ENCODE measurements at places on chromosomes 11 and 22.

DNA sequence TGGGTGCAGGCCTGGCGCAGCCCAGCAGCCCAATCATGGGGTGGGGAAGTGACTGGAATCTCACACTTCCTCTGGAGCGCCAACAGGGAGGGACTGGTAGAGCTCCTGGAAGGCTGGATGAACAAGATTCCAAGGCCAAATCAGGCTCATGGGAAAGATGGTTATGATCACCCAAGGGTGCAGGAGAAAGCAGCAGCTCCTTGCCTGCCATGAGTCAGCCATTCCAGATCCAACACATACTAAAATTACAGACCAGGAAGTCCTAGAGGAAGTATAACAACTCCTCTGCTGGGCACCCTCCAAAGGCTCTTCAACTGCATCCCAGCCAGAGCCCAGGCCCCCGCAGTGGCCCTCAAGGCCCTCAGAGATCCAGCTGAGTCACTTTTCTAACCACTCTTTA lies 427.3 kb downstream of the TENM4 start:
- DNase-seq, result no peak

- no peak for DNase-seq
Measured at GRCh38 chr11:10181811-10182210, 112.2 kb downstream of the SBF2 start.

DNA sequence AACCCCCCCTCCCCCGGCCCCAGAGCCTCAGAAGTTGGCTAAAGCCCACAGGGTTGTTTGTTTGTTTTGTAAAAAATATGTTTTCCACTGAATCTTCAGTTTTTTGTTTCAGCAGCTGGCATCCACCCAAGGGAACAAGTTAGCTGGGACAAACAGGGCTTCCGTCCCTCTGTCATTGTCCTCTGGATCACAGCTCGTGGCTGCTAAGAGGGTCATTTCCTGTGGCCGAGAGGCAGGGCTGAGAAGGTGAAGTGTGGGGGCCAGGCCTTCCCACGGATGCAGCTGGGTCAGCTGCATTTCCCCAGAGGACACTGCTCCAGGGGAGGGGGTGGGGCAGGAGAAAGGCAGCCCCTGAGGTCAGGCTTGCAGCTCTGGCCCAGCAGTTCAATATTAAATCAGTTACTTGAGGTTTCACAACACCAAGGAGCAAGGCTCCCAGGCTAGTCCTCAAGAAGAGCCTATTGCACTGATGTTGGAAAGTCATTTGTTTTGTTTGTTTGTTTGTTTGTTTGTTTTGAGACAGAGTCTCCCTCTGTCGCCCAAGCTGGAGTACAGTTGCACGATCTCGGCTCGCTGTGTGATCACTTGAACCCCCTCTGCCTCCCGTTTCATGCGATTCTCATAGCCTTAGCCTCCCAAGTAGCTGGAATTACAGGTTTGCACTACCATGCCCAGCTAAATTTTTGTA lies 34.4 kb upstream of the SMTN start:
- DNase-seq, result no peak

DNA sequence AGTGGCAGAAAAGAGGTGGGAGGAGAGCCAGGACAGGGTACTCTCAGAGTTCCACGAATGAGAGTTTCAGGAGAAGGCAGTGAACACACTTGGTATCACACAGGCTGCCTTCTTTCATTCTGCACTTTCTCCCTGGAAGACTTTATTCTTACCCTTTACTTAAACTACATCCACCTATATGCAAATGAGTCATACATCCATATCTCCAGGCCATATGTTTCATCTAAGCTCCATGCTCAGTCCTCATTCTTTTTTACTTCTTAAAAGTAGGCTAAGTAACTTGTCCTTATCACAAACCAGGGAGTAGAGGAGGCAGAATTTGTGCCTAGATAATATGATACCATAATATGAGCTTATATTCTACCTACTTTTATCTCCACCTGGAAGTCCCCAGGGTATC lies 6.2 kb upstream of the HYLS1 start:
- DNase-seq, result no peak

DNA sequence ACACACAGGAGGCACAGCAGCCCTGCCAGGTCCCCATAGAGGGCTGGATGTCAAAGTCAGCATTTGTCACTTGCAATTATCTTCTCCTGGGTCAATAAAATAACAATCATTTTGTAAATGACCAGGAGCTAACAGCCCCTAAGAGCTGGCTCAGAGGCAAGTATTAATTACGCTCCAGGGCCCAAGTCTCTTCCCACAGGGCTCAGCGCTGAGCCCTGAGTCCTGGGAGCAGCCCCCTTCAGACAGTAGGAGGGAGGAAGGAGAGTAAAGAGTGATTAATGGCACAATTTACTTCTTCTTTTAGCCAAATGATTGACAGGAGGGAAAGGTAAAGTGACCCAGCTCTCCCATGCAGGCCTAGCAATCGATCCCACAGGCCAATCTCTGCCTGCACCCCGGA lies 99.0 kb upstream of the DRD2 start:
- DNase-seq, result no peak

DNA sequence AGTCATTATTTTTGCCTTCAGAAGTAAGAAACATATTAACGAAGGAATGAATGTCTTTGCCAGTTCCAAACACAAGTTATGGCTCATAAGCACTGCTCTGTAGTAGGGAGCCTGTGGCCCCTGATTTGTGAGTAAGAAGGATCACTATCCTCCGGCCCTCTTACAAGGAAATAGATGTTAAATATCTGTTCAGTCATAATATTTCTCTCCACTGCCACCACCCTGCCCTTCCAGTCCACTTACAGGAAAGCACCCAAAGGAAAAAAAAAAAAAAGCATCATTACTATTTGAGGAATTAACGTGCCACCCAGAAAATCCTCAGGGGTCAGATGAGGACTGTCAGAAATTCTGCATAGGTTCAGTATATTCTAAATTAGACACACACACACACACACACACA lies 123.4 kb downstream of the ETS1 start:
- no peak for DNase-seq

GRCh38 chr11:120089036-120090001 lies 48.6 kb downstream of the TRIM29 start:
- DNase-seq, result no peak

DNA sequence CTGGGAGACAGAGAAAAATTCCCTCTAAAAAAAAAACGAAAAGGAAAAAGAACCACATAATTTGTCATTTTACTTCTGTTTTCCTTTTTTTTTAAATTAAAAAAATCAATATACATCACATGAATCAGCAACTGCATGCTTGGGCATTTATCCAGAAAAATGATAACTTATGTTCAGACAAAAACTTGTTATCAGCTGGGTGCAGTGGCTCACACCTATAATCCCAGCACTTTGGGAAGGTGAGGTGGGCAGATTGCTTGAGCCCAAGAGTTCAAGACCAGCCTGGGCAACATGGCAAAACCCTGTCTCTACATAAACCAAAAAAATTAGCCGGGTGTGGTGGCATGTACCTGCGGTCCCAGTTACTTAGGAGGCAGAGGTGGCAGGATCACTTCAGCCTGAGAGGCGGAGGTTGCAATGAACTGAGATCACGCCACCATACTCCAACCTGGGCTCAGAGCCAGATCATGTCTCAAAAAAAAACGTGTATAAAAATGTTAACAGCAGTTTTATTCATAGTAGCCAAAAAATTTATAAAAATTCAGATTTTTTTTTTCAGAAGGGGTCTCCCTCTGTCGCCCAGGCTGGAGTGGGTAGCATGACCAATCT lies 28.5 kb downstream of the AMBRA1 start:
- no peak for DNase-seq

DNA sequence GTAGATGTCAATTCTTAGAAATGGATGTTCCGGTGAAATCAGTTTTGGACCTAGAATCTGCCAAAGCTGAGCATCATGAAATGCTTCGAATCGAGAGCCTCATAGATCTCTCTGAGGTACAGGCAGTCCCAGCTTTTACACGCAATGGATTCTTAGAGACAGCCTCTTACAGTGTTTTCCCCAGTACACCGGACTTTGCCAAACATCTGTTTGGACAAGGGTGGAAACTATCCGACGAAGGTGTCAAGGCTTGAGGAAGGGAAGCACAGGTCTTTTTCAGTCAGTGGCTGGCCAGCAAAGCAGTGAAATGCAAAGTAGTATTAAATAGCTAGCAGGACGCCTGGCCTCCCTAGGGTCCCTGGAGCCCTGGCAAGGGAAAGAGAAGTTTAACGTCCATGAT lies 4.9 kb downstream of the GRK3 start:
- DNase-seq, result no peak

DNA sequence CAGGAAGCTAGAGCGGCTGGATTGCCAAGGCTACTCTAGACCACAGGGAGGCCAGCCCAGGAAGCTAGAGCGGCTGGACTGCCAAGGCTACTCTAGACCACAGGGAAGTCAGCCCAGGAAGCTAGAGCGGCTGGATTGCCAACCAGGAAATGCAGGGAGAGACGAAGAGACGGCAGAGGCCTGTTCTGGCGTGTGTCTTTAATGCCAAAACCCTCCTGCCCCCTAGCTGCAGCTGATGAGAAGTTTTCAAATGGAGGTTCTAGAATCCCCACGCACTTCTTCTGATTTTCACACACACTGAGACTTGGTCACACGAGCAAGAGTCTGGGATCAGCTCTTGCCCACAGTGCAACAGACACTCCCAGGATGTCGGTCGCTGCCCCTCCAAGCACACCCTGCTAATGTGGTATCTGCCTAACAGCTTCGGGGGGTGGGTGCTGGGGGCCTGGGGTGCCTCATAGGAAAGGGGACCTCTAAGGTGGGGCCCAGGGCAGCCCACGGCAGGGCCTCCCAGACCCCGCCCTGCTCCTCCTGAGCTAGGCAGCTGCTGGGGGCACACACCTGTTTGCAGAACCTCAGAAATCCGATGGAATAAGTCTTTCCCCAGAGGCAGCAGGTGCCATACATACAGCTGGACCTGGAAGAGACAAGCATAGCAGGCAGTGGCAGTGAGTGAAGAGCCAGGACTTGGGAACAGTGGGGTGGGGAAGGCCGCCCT lies 28.5 kb downstream of the MAFF start:
- no peak for DNase-seq

DNA sequence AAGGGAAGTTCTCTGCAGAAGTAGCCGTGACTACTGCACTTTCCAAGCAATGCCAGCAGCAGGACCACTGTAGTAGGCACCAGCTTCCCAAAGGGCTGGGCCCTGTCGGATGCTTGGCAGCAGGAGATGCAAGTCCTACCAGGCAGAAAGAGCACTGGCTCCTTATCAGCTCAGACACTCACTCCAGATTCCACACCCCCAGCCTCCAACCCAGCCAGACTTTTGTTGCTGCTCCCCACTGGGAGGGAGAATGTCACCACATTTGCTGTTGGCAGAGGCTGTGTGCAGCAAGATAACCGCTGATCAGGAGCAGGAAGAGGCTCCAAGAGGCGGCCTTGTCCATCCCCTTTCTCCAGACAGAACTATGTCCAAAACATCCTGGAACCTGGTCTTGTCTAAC lies 118.7 kb downstream of the C11orf58 start:
- no peak for DNase-seq

DNA sequence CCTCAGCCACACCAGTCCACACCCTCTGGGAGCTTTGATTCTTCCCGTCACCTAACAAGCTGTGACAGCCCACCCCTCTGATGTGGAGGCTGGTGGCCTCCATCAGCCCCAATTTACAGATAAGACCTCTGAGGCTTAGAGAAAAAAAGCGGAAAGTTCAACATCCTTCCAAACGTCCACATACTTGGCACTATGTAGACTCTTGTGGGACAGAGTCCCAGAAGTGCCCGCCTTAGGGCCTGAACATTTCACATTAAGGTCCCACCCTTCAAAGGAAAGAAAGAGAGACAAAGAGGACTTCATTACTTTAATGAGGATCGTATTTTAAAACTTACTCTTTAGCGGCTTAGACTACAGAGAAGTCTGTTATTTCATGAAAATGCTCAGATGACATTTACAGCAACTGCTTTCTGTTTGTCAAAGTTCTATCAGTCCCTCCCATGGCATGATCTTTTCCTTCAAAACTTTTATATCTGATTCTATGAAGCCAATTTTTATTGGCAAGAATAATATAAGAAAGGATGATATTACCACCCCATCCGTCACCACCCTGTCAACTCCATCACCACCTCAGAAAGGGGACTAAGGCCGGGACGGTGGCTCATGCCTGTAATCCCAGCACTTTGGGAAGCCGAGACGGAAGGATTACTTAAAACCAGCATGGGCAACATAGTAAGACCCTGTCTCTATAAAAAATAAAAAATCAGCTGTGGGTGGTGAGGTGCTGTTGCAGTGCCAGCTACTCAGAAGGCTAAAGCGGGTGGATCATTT lies 15.7 kb upstream of the SCGB1A1 start:
- DNase-seq, result no peak

DNA sequence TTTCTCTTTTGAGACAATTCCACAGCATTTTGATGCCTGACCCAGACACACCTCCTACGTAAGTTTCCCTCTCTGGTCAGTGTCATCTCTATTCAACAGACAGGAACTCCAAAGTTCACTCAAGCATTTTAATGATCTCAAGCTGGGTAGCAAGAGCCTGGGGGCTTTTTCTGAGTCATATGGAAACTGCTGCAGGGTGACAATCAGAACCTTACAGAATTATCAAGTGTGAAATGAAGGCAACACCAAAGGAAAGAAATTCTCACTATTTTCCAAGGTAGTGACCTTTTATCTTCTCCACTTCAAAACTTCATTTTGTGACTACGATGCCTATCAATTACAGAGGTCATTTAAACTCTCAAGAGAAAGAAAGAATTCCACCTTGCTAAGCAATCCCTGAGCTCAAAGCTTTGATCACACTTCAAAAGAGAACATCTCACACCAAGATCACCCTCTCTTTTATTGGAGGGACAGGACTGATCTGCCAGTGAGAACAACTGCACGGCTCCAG lies 229.0 kb upstream of the ZC3H12C start:
- DNase-seq, result no peak

- DNase-seq, result no peak
Measured at GRCh38 chr11:126319374-126319740, 15.5 kb downstream of the DCPS start.

DNA sequence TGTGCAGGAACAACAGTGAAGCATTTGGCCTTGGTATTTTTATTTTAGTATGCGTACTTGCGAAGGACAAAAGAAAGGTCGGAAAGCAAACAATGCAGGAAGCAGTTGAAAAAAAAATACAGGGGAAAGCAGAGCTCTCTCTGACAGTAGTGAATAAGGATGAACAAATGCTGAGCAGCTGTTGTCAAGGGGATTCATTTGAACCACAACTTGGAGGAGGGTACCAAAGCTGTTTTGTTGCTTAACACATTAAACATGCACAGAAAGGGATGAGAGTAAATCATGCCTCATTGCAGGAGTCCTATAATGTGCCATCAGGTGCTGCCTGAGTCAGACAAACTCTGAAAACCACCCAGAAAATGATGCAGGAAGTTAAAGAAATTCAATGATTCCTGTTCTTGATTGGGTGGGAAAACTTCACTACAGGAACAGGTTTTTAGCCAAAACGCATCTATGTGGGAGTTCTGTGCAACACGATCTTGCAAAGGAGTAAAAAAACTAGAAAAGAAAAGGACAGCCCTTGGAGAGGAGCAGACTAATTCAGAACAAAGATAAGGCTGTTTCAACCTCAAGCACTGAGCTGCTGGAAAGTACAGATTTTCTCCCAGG lies 2113.5 kb downstream of the LRRC4C start:
- no peak for DNase-seq

- DNase-seq, result no peak
Measured at GRCh38 chr11:112163875-112164685, at the start of gene IL18. Gene IL18 (minus strand): TSS chr11:112164094. CDS start chr11:112155053, 9,041 bp downstream.

- no peak for DNase-seq
Measured at GRCh38 chr11:134358856-134359490, 27.2 kb downstream of the GLB1L2 start.

- no peak for DNase-seq
Measured at GRCh38 chr11:67404515-67405195, 772 bp downstream of the TBC1D10C start.

All from chondrocyte (in vitro differentiated cells).